Activated CD8-positive, alpha-beta memory T cell treated with anti-CD3 and anti-CD28 coated beads, Interleukin-2, amount 10 ng/mL, durations not matched to agents 7 days and 5 days (primary cell): ENCODE measurements at places on chromosomes 11 and 22.
A peak's percentile ranks its signal among the peaks of the same experiment; 100 is the strongest.

- no peak for DNase-seq
- H3K4me3 ChIP-seq: no peak overlapping the region
- H3K4me1 ChIP-seq: no peaks in the 10 kb centered on the region
- H3K27me3 ChIP-seq: peaks cover 31% of the 10 kb centered on the region
- H3K27ac ChIP-seq: no peak overlapping the region
These were observed 537.9 kb downstream of the NTM start for GRCh38 chr11:131908316-131908715.

- DNase-seq: no peak
- H3K27me3 ChIP-seq: no peaks in the 10 kb centered on the region
- H3K4me1 ChIP-seq: no peaks in the 10 kb centered on the region
These were observed 297.1 kb downstream of the DYNC2H1 start for GRCh38 chr11:103406357-103406756.

- no peak overlapping the region for H3K27ac ChIP-seq
- peaks cover 27% of the 10 kb centered on the region for H3K27me3 ChIP-seq
- H3K4me3 ChIP-seq: no peak overlapping the region
- DNase-seq: no peak
- H3K4me1 ChIP-seq: no peaks in the 10 kb centered on the region
These were observed 259.7 kb downstream of the TTC28 start for GRCh38 chr22:28419919-28420318.

- no peak for DNase-seq
- H3K36me3 ChIP-seq: peaks cover 3% of the 10 kb centered on the region
- peaks cover 9% of the 10 kb centered on the region for H3K4me1 ChIP-seq
- no peak overlapping the region for H3K27ac ChIP-seq
These were observed 68.1 kb downstream of the IMMP1L start for GRCh38 chr11:31441296-31441695.

DNA sequence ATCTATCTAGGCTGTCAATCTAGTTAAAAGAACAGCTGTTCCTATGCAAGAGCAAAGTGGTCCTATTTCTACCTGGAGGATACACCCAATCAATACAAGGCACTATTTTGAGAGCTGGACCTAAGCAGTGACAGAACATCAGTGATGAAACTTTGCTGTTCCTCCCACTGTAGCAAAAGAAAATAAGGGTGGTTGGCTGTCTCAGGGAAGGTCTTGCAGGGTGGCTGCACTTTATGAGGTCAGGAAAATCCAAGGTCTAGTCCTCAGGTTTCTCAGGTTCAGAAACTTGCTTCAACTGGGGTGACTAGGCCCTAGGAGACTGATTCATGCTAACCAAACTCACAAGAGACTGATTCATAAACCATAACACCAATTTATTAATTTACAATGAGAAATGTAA lies 11.6 kb downstream of the CPSF7 start:
- no peak for DNase-seq
- H3K4me1 ChIP-seq: peaks cover 45% of the 10 kb centered on the region
- H3K36me3 ChIP-seq: peaks cover 79% of the 10 kb centered on the region
- peak overlapping the region; percentile 61 for H3K27ac ChIP-seq
- no peaks in the 10 kb centered on the region for H3K27me3 ChIP-seq
